Small intestine (tissue), 16 donors: ENCODE measurements at places on chromosomes 12 and 14.
A peak's percentile ranks its signal among the peaks of the same experiment; 100 is the strongest.

DNA sequence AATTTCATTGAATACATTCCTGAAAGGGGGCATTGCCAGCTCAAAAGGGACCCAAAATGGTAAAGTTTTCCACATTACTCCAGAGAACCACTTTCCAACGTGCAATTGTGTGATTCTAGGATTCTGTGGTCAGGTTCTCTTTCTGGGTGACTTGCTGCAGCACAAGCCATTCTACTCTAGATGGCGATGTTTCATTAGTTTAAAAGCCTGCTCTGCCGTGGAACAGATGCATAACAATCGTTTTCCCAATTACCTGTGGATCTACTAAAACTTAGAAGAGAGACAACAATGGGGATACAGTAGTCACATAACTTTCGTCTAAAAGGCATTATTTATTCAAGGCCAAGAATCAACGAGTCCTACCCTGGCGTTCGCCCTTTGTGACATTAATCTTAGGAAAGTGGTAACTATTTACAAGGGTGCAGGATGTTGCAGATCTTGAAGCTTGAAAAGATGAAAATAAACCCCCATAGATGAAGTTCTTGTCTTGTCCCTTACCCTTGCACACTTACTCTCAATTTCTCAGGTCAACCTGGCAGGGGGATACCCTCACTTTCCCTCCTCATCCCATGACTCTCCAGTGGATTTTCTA lies 400.9 kb downstream of the SNAPC1 start:
- DNase-seq: peak; percentile 47

DNA sequence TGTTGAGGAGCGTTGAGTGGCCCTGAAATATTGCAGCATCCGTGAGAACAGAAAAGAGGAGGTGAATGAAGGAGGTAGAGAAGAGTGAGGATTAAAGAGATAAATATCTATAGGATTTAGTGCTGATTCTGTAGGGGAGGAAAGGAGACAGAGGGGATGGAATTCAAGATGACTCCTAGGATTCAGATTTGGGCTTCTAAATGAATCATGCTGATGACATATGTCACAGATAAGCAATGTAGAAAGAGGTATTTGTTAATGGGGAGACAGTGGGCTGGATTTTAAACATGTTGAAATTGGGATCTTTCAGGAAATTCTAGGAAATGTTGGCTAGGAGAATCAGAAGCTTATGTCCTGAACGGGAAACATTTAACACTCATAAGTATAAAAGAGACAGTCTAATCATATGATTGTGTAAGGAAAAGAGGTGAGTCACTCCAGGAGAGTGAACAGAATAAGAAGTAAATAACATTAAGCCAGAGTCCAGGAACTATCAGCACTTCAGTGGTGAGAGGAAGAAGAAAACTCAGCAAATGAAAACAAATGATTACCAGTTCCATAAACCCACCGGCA lies 58.1 kb upstream of the DIO2 start:
- no peak for DNase-seq

GRCh38 chr12:116731801-116732200 lies 6.1 kb downstream of the SPRING1 start:
- no peak for DNase-seq

- peak; percentile 60 for DNase-seq
Measured at GRCh38 chr14:102929241-102930137, 7.0 kb downstream of the AMN start.

DNA sequence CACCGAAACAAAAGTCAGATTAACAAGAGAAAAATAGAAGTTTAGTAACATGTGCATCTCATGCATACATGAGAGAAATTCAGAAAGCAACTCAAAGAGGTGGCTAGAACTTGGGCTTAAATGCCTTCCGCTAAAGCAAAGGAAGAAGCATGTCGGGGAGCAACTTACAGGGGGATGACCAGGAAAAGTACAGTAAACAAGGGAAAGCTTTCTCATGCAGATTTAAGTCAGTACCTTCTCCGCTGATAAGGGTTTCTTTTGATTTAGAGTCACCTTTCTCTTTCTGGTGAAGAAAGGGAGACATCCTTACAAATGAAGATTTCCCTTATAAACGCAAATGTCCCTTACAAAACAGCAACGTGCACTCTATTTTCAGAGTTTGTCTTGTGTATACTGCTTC lies 6.0 kb upstream of the RNASE6 start:
- DNase-seq: no peak

DNA sequence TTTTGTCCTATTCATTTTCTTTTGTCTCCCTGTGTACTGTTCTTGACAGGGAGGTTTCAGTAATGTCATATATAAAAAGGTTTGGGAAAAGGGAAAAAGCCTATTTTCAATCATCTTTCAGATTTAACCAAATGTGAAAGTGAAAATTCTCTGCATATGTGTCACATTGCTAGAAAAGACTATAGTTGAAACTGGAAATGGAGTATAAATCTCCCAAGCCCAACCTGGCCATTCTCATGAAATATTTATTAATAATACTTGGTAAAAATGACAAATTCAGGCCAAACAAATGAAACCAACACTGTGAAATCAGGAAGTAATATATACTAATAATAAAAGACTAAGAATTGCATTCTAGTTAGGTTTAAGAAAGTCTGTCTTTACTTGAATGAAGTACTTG lies 1129.2 kb downstream of the SLC16A7 start:
- DNase-seq: no peak

DNA sequence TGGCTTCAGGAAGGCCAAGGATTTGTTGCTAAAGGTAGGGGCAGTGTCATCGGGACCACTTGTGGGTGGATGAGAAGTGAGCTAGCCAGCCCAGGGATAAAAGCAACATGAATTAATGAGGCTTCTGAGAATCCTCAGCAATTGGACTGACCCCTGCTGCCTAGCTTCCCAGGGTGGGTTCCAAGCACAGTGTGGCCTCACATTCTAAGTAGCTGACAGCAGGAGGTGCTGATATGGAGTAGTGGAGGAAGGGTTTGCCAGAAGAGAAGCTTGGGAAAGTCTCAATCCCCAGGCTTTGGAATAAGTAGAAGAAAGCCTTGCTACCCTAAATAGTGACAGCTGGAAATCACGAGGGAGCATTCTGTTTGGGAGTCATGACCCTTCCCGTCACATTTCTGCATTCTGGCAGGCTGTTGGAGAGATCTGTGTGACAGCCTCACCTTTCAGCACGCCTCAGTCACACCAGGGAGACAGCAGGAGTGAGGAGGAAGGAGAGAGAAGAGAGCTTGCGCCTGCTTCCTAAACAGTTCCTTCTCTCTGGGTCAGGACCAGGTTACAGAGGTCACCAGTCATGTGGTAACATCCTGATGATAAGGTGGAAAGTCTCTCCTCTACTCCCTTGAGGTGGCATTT lies 31.2 kb downstream of the DACT1 start:
- DNase-seq: no peak

GRCh38 chr14:66038212-66038611 lies 448.0 kb upstream of the CCDC196 start:
- no peak for DNase-seq

DNA sequence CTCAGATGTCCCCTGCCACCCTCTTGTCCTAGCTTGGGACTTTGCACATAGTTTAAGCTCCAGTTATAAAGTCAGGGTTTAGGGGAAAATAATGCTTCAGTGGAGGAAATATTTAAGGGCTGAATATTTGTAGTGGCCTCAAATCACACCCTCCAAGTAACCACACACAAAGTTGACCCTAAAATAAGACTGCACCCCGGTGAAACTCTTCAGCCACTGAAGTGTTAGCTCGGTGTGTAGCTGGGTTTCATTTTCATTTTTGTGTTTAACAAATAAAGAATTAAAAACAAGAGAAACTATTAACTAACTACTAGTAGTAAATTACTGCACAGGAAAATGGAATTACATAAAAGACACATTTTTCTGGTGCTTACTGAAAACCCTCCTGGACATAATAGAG lies 14.8 kb upstream of the BCL11B start:
- DNase-seq: no peak

GRCh38 chr12:24307716-24308335 lies 358.4 kb upstream of the SOX5 start:
- DNase-seq: no peak

DNA sequence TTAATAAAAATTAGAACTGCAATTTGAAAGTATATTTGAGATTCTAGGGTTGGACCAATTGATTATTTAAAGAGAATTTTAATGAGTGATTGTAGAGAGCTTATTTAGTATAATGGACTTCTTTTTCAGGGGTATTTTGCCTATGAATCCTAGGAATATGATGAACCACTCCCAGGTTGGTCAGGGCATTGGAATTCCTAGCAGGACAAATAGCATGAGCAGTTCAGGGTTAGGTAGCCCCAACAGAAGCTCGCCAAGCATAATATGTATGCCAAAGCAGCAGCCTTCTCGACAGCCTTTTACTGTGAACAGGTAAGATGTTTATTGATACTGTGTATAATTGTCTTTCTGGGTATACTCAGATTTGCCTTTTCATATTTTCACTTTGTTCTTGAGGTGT lies 35.9 kb upstream of the KCNMB4 start:
- DNase-seq: no peak

GRCh38 chr12:89382328-89382727 lies 30.0 kb upstream of the DUSP6 start:
- no peak for DNase-seq
